Stimulated activated CD8-positive, alpha-beta memory T cell treated with anti-CD3 and anti-CD28 coated beads, Interleukin-7, amount 100 ng/mL, for 1 hour (primary cell): ENCODE measurements at places on chromosomes 12 and 14.
A peak's percentile ranks its signal among the peaks of the same experiment; 100 is the strongest.

- no peak for DNase-seq
Observed at GRCh38 chr12:75048767-75049166, 160.9 kb downstream of the KCNC2 start.

DNA sequence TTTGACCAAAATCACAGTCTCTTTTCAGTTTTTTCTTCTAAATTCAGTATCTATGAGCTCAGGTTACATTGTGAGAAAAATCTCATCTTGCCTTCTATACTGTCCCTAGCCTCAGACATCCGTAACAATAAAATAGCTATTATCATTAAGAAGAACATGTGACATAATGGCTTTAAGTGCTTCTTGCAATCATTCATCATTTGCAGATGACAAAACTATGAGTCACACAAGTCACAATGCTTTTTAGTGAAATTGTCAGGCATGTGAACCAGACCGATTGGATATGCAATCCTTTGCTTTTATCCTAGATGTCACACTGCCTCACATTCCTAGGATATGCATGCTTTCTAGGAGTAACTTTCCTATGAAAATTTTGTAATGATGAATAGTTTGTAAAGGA, 313.1 kb downstream of the SLC6A15 start:
- no peak for DNase-seq

- no peak for DNase-seq
Observed at GRCh38 chr12:96069511-96070231, 34.3 kb upstream of the LTA4H start.

GRCh38 chr12:105806400-105806770, 332.4 kb downstream of the NUAK1 start:
- no peak for DNase-seq

GRCh38 chr14:58152014-58152857, at the start of gene ARMH4:
TSS of gene ARMH4 (minus strand) at chr14:58152213. CDS start at chr14:58139358, 12,855 bp downstream.
- DNase-seq, result peak; percentile 23

- DNase-seq, result no peak
Observed at GRCh38 chr14:59600211-59600945, 23.8 kb upstream of the CCDC175 start.

DNA sequence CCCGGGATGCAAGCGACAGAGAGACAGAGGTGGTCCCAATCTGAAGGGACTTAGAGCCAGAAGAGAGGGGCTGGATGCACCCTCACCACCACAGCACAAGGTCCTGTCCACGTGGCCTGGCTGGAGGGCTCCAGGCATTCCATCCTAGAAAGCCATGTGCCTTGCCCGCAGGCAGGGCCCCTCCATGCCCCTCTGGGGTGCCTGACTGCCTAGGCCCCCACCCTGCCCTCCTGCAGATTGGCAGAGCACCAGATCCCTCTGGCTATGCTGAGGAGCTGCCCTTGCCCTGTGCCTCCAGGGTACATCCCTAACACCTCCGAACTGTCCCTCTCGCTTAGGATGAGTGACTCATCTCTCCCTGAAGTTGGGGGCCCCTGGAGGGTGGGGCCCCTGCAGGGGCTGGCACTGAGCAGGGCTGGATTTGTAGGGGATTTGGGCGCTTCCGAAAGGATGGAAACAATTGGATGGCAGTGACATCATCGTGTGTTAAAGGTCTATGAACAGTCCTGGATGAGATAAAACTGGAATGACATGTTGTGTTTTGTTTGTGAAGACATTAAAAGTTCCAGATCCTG, 50.9 kb downstream of the CHGA start:
- no peak for DNase-seq

DNA sequence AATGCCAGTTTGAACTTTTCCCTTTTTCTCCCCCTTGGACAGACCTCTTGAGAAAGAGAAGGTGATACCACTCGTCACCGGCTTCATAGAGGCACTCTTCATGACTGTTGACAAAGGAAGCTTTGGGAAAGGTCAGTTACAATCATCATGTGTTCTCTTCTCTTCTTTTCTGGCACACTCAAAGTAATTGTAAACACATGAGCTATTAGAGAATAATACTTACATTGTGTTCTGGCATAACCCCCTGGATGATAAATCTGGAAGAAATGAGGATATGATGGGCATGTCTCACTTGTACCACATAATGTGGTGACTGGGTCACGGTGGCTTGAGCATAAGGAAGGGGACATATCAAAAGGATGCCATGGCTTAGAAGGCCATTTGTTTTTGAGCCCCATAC, 20.0 kb downstream of the UTP20 start:
- DNase-seq, result no peak

GRCh38 chr14:104919993-104920315, 4.7 kb upstream of the PLD4 start:
- DNase-seq, result no peak

- no peak for DNase-seq
Observed at GRCh38 chr14:91258011-91258618, 13.6 kb upstream of the GPR68 start.

- DNase-seq, result no peak
Observed at GRCh38 chr14:21382095-21382494, 1.7 kb downstream of the SUPT16H start.

- no peak for DNase-seq
Observed at GRCh38 chr12:132955094-132956010, 754 bp downstream of the ZNF605 start.

GRCh38 chr12:55664826-55665225, 28.1 kb downstream of the OR10P1 start:
- no peak for DNase-seq

DNA sequence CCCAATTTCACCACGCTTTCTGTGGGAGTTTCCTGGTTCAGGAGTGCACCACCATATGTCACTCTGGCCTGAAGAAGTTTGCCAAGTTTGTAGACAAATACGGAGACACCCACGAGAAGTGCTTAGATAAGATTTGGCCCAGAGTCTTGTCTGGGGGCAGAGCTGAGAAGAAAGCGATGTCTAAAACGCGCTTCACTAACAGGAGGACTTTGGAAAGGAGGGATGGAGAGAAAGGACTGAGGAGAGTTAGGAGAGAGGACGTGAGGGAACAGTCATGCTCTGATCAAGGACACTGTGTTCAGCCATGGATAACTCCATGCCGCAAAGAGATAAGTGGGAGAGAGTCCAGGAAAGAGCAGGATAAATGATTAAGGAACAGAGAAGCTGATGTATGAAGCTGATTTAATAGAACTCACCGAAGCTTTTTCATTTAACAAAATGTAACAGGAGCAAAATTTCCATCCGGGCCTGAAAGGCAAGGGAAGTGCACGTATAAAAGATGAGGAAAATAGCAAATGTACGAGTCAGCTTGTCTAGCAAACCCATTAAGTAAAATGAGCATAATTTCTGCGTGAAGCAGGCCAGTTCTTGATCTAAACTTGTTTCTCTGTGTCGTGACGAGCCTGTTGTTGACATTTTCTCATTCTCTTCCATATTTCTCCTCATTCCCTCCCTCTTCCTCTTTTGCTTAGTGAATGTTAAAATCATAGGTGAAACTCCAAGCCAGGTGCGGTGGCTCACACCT, 23.4 kb upstream of the MAP3K9 start:
- no peak for DNase-seq

DNA sequence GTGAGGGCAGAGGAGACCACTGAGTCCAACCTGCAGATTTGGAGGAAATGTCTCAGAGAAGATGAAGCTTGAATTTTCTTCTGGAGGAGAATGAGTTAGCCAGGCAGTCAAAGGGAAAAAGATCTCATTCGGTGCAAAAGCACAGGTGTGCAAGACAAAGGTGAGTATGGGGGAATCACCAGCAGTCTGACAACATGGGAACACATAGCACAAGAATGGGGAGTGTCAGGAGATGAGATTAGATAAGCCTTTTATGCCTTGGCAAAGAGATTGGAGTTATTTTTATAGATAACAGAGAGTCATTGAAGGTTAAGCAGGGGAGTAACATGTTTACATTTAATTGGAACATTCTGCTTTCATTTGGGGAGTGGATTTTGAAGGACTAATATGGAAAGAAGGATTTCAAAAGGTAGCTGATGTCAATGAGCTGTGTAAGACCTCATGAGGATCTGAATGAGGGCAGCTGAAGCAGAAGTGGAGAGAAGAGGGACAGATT, 171.3 kb upstream of the NTF3 start:
- DNase-seq, result no peak

- no peak for DNase-seq
Observed at GRCh38 chr12:52162981-52163380, 28.8 kb downstream of the KRT80 start.

DNA sequence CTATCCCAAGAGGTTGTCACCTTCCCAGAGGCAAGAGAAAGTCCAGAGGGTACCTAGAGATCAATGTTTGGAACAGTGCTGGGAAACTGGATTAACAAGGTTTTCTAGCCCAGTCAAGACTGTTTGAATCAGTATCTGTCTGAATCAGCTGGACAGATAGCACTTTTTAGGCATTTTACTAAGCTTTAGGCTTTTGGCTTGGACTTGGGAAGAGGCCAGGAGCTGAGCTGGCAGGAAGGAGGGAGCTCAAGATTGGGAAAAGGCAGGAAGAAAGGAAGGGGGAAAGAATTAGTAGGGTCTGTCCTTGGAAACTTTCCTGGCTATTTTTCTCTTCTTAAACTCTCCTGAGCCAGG, 8.3 kb downstream of the IKZF4 start:
- DNase-seq, result no peak

GRCh38 chr12:111093428-111094142, 173.2 kb upstream of the MYL2 start:
- DNase-seq, result no peak

DNA sequence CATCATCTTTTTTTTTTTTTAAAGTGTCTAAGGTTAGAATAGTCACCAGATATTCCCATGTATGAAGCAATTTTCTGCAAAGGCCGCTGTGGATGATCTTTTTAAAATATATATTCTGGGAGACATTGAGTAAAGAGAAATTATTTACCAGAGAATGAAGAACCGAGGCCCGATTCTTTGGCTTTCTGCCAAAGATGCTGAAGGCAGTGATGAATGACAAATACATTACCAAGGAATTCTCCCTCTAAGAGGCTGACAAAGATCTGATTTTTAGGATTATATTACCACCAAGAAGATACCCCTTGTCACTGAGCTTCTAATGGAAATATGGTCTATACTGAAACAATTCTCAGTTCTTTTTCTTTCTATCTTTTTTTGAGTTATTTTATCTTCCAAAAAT, 336.8 kb downstream of the NAV3 start:
- DNase-seq, result no peak

- DNase-seq, result no peak
Observed at GRCh38 chr12:3897371-3897971, 24.3 kb upstream of the PARP11 start.

- no peak for DNase-seq
Observed at GRCh38 chr12:104890476-104891096, 67.5 kb downstream of the SLC41A2 start.

GRCh38 chr14:56891226-56891625, 80.9 kb upstream of the OTX2 start:
- no peak for DNase-seq

DNA sequence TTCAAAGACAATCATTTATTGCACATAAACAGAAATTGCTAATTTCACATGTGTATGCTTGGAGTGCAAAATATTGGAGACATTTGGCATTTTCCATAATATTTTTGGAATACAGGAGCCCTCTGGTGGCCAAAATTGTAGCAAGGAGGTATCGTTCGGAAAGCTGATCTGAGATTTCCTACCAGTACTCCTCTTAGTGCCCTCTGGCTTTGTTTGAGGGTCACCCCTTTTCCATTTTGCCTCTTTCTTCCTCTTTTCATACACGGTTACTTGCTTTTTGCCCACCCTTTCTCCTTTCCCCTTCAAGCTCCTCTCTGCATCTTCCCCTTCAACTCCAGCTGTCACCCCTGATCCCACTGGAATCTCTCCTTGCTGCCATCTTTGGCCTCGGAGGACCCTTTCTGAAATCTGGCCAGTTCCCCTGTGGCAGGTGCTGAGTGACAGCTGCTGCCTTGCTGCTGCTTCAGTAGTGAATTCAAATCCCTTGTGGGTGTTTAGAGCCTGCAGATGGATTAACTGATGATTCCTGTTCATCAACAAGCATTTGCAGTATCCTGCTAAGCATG, 164.6 kb upstream of the PARP11 start:
- DNase-seq, result no peak

DNA sequence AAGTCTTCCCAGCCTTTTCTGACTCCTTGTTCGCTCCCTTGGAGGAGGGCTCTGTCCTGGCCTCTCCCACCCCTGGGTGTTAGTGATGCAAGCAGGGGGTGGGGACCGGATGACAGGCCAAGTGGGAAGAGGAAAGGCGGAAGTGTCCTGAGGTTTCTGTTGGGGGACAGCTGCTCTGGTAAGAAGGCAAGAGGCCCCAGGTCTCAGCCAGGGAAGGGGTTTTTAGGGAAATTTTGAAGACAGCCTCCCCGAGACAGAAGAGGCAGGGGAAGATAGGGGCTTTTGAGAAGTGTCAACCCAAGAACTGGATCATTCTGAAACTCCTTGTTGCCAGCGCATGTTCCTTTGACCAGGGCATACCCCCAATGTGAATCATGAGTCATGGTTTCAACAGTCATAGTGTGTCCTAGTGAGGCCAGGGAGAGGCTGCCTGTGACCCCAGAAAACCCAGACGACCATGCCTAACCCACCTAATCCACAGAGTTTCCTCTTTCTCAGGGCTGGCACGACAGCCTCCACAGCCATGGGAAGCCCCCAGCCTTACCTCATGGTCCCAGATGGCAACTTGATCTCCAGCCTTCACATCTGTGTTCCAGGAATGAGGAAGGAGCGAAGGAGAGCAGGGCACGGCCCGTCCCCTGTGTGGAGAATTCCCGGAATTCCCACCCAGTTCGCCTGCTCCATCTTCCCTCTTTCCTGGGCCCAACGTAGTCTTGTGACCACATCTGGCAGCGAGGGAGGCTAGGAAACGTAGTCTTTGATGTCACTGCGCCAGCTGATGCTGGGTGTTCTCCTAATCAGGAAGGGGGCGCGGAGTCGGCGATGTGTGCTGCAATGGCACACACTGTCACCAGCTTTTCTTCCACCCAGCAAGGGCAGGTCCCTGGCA, 4.9 kb upstream of the GPR132 start:
- no peak for DNase-seq

DNA sequence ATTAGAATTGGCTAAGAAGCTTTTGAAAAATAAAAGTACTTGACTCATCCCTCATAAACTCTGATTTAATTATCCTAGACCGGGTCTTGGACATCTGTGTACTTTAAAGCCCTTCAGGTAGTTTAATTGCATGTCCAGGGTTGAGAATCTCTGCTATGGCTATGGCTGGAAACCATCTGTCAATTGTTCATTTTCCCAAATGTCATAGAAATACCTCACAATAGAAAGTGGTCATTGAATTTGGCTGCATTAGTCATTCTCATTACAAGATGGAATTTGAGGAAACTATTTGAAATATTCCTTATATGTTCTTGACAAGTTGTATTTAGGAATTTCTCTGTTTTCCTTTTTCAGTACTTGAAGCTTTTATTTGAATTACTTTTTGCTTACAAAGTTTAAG, 111.3 kb downstream of the TSHR start:
- no peak for DNase-seq

- no peak for DNase-seq
Observed at GRCh38 chr14:62001963-62002362, 239.7 kb downstream of the SNAPC1 start.

GRCh38 chr14:101895256-101895655, 69.1 kb upstream of the DYNC1H1 start:
- no peak for DNase-seq

- no peak for DNase-seq
Observed at GRCh38 chr12:30813525-30814294, 59.0 kb upstream of the CAPRIN2 start.

- no peak for DNase-seq
Observed at GRCh38 chr12:12901158-12901791, 9.9 kb downstream of the GPRC5A start.
